ENCODE measurements at places on chromosomes 3 and 15. TPM values are rescaled to one million over a fixed set of nuclear protein-coding genes. Genes with fewer than 3 reads are reported as not detected.

GRCh38 chr3:174822320-174822719 is 36.8 kb upstream of the NAALADL2 start:
- DNase-seq, result no peak
- no peak overlapping the region for H3K27ac ChIP-seq
- no peaks in the 10 kb centered on the region for H3K36me3 ChIP-seq
- no peaks in the 10 kb centered on the region for H3K4me1 ChIP-seq

The KLHL40 gene
- total RNA-seq, result not detected

The FAM81A gene
- total RNA-seq, result not detected

The MYEF2 gene
- total RNA-seq, result 19.3 TPM

The SLC6A20 gene
- not detected for total RNA-seq

DNA sequence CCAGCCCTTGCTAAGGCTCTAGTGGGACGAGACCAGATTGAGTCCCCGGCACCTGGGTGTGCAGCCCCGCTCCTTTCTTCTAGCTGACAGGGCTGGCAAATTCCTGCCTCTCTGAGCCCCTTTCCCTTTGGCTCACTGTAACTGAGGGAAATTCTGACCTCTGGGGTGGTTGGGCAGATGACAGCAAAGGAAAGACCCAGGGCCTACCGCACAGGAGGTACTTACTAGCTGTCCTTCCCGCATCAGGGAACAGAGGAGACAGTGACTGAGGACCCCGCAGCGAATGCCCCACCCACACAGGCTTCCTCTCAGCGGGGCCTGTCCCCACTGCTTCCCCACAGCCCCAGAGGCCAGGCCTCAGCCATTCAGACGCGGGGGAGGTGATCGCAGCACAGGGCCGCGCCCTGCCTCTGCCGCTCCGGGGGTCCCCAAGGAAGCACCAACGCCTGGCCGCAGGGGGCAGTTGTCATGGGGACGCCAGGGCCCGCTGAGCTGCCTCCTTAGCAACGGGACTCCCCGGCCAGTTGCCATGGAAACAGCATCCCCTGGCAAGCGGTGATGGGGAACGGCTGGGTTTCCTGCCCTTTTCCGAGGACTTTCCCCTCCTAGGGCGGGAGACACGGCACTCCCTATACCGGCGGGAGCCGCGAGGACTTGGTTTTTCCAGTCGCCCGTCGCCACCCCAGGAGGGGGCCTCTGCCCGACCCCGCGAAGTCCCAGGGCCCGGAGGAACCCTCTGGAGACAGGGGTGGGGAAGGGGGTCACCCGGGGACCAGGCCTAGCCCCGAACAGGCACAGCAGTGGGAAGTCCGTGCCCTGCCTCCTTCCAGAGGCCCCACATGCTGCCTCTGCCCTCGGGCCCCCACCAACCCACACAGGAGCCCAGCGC is 50.1 kb downstream of the HCN4 start:
- no peak for DNase-seq
- no peaks in the 10 kb centered on the region for H3K4me1 ChIP-seq
- peaks cover 15% of the 10 kb centered on the region for H3K27me3 ChIP-seq
- no peak overlapping the region for H3K27ac ChIP-seq

The HDC gene
- 0.08 TPM for total RNA-seq

The GPR149 gene
- not detected for total RNA-seq

The GOLGA6B gene
- not detected for total RNA-seq

DNA sequence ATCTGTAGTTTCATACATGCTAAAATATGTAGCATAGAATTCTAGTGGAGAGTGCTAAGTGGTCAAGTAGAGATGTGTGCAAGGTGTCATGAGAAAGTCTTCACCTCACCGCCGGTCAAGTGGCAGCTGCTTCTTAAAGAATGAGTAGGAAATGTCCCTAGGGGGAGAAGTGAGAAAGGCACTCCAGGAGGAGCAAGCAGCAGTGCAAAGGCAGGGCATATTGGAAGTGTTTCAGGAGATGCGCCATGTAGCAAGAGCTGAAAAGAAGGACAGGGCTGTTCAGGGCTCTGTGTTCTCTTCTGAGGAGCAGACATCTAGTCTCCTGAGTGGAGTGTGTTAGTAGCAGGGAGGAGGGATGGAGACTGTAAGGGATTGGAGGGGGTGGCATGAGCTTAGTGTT is 312.4 kb upstream of the SEMA6D start:
- no peaks in the 10 kb centered on the region for H3K36me3 ChIP-seq
- H3K4me3 ChIP-seq, result no peak overlapping the region
- no peak for DNase-seq
- no peaks in the 10 kb centered on the region for H3K4me1 ChIP-seq
- H3K27me3 ChIP-seq, result no peaks in the 10 kb centered on the region

The LRRC3B gene
- total RNA-seq, result not detected

The CYFIP1 gene
- 3.2 TPM for total RNA-seq

DNA sequence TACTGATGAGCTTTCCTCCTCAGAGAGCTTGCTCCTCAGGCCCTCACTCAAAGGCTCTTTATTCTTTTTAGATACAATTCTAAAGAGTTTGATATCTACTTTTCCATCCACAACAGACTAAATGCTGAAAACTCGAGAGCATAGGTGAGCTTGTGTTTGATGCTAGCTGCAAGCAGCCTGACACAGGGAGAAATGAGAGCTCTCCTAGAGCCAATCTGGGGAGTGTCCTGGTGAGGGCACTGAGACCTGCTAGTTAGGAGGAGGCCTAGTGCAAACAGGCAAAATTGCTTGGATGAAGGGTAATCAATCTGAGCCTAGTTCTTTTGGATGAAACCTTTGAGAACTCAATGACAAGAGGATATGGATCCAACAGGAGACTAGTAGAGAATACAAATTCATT is 300.8 kb downstream of the ZBTB20 start:
- no peaks in the 10 kb centered on the region for H3K36me3 ChIP-seq
- H3K4me1 ChIP-seq, result no peaks in the 10 kb centered on the region
- no peaks in the 10 kb centered on the region for H3K27me3 ChIP-seq
- DNase-seq, result no peak
- no peak overlapping the region for H3K27ac ChIP-seq

GRCh38 chr3:108130701-108131474 is 40.1 kb upstream of the CD47 start:
- no peak overlapping the region for H3K4me3 ChIP-seq
- DNase-seq, result no peak
- H3K27me3 ChIP-seq, result no peaks in the 10 kb centered on the region
- peaks cover 61% of the 10 kb centered on the region for H3K4me1 ChIP-seq
- H3K27ac ChIP-seq, result no peak overlapping the region

The ACSBG1 gene
- 0.22 TPM for total RNA-seq

DNA sequence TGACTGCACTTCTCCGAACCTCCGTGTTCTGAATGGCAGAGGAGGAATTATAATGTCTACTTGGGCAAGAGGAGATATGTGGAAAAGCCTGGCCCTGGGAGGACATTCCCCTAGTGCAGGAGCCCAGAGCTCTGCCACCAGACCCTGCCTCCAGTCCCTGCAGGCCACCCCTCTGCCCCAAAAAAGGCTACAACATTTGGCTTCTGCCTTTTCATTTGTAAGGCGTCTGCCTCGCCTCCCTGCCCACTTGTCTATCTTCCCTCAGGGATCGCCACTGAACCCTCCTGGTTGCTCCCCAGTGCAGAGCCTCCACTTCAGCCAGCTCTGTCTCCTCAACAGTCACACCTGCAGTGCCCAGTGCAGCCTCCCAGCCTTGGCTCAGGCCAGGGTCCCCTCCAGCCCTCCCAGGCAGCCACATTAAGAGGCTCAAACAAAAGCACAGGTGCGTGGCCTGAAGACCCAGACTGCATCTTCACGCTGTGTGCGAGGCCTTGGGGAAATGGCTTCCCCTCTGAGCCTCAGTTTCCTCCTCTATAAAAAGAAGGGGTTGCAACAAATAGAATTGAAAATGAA is 125.9 kb upstream of the SMAD3 start:
- H3K4me1 ChIP-seq, result no peaks in the 10 kb centered on the region
- no peak for DNase-seq

GRCh38 chr3:94525043-94525442 is 462.2 kb downstream of the NSUN3 start:
- no peaks in the 10 kb centered on the region for H3K27me3 ChIP-seq
- H3K4me3 ChIP-seq, result no peak overlapping the region
- no peak overlapping the region for H3K27ac ChIP-seq
- no peaks in the 10 kb centered on the region for H3K4me1 ChIP-seq

DNA sequence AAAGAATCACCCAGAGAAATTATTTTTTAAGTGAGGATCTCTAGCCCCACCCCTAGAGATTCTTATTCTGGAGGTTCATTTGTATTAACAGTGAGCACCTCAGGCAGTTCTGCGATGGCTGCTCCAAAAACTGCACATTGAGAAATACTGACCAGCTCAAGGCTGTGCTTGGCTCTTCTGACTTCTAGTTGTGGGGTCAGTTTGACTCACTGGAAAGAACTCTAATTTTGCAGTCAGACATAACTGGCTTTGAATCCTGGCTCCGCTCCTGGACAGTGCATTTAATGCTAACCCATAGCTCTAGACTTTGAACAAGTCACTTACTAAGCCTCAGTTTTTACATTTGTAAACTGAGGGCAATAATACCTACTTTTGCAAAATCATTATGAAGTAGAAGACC is 123.6 kb upstream of the SKOR1 start:
- H3K4me3 ChIP-seq, result no peak overlapping the region
- no peaks in the 10 kb centered on the region for H3K4me1 ChIP-seq
- DNase-seq, result no peak
- peaks cover 13% of the 10 kb centered on the region for H3K36me3 ChIP-seq
- no peak overlapping the region for H3K27ac ChIP-seq
- no peaks in the 10 kb centered on the region for H3K27me3 ChIP-seq

The CFAP100 gene
- not detected for total RNA-seq

DNA sequence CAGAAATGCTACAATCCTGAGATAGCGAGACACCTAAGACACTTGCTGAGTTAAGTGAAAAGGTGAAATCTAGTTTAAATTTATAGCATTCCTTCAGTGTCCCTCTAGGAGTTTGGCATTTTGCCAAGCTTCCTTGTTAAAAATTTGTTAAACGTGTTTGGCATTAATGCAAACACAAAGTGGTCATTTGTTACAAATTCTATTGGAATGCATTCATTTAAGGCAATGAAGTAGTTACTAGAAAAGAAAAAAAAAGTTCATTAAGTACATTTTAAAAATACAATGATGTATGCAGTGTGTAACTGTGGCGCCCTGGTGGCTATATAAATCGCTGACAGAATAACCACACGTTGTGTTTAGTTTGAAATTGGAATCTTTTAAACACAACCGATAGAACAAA is 31.3 kb upstream of the WNT5A start:
- no peak overlapping the region for H3K4me3 ChIP-seq
- no peaks in the 10 kb centered on the region for H3K4me1 ChIP-seq

The SYNPR gene
- not detected for total RNA-seq

GRCh38 chr3:192216067-192216466 is 511.3 kb downstream of the FGF12 start:
- DNase-seq, result no peak
- no peaks in the 10 kb centered on the region for H3K36me3 ChIP-seq
- no peaks in the 10 kb centered on the region for H3K4me1 ChIP-seq
- no peak overlapping the region for H3K27ac ChIP-seq
- H3K4me3 ChIP-seq, result no peak overlapping the region
- no peaks in the 10 kb centered on the region for H3K27me3 ChIP-seq

GRCh38 chr3:89179355-89180001 is 72.1 kb downstream of the EPHA3 start:
- H3K27me3 ChIP-seq, result no peaks in the 10 kb centered on the region
- H3K27ac ChIP-seq, result no peak overlapping the region
- H3K36me3 ChIP-seq, result no peaks in the 10 kb centered on the region
- H3K4me3 ChIP-seq, result no peak overlapping the region

DNA sequence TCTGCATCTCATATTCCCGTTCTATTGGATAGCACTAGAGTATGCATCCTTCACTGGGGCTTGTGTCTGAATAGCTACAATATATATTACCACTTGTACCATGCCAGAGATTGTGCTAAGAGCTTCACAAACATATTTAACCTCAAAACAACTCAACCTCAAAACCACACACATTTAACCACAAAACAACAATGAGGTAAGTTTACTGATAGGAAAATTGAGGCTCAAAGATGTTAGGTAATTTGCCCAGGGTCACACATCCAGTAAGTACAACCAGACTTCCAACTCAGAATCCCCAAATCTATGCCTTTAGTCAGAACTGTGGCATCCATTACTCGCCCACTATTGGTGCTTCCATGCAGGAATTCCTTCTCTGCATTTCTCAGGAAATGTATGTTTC is 220.0 kb downstream of the FAM43A start:
- H3K27ac ChIP-seq, result no peak overlapping the region
- H3K4me1 ChIP-seq, result no peaks in the 10 kb centered on the region
- H3K36me3 ChIP-seq, result no peaks in the 10 kb centered on the region
- H3K4me3 ChIP-seq, result no peak overlapping the region
- no peaks in the 10 kb centered on the region for H3K27me3 ChIP-seq

- no peak overlapping the region for H3K27ac ChIP-seq
- H3K36me3 ChIP-seq, result no peaks in the 10 kb centered on the region
- H3K4me3 ChIP-seq, result no peak overlapping the region
- peaks cover 4% of the 10 kb centered on the region for H3K4me1 ChIP-seq
Measured at GRCh38 chr3:193998123-193998448, 137.9 kb upstream of the HES1 start.

The ERC2 gene
- total RNA-seq, result not detected

DNA sequence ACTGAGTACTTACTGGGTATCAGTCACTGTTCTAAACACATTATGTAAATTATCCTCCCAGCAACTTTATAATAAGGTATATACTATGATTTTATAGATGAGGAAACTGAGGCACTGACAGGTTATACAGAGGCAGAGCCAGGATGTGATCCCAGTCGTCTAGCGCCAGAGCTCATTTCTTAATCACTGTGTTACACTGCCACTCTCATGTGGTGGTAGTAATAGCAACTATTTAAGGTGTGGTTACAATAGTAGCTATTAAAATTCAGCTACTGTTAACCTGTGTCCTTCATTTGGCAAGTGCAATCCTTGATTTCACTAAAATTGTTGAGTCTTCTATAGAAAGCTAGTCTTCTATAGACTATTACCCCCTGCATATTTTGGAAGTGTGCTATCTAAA is 43.1 kb upstream of the TRPC1 start:
- no peaks in the 10 kb centered on the region for H3K27me3 ChIP-seq
- no peaks in the 10 kb centered on the region for H3K4me1 ChIP-seq
- no peak overlapping the region for H3K4me3 ChIP-seq
- H3K27ac ChIP-seq, result no peak overlapping the region
- DNase-seq, result no peak
- no peaks in the 10 kb centered on the region for H3K36me3 ChIP-seq

DNA sequence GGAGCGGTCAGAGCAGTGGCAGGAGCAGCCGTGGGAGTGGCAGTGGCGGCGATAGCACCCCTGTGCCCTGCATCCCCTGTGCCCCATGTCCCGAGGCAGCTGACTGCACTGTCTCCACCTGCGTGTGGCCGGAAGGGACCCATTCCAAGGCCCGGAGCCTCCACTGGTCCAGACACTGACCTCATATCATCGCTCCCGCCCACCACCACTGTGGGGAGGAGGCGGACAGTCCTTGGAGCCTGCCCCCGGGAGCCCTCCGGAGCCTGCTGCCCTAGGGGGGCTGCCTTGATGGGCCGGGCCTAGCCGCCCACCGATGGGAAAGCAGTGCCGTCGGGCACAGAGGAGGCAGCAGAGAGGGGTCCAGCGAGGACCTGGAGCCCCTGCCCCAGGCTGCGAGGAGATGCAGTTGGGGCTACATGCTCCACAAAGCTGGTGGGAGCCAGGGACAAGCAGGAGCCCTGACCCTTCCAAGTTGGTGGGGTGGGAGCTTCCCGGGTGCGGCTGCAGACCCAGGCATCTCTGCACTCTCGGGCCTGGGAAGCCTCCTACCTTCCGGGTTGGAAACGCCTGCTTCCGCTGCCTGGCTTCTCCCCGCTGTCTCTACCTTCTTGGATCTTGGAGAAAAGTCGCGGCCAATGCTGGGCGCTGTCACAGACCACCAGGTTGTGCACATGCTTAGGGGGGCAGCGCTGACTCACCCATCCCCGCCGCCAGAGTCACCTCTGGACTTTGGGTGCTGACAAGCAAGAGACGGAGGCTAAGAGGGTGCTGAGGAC is 283.2 kb upstream of the ROBO1 start:
- H3K36me3 ChIP-seq, result no peaks in the 10 kb centered on the region
- no peak for DNase-seq
- H3K4me3 ChIP-seq, result no peak overlapping the region
- H3K27me3 ChIP-seq, result no peaks in the 10 kb centered on the region
- H3K4me1 ChIP-seq, result no peaks in the 10 kb centered on the region
- no peak overlapping the region for H3K27ac ChIP-seq
